ENCODE measurements at places on chromosomes 11 and 22.
A peak's percentile ranks its signal among the peaks of the same experiment; 100 is the strongest.

GRCh38 chr11:26730414-26731083 is 8.7 kb upstream of the SLC5A12 start:
- no peak for DNase-seq

DNA sequence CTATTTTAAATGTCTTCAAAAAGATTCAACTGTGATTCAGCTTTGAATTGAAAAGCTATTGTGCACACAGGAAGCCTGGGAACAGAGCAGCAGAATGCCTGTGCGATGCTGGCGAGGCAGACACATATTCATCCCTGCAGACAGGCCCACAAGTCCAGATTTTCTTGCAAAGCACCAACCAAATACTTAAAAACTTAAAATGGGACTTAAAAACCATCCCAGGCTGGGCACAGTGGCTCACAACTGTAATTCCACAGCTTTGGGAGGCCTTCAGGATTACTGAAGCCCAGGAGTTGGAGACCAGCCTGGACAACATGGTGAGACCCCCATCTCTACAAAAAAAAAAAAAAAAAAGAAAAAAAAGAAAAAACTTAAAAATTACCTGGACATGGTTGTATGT is 122.6 kb upstream of the SERPIND1 start:
- no peak for DNase-seq

DNA sequence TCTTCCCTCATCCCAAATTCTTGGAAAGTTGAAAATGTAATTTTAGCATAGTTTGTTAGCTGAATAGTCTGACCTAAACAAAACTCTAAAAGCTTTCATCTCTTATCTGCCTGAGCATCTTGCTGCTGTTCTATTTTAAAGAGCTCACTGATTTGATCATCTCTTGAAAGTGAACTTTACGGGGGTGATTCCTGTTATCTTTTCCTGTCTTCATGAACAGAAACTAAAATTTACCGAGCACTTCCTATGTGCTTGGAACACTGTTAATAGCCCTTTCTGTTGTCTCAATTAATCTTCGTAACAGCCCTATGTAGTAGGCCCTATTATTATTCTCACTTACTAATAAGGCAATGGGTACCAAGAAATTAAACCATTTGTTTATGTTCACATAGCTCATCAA is 12.3 kb downstream of the AMOTL1 start:
- no peak for DNase-seq

GRCh38 chr11:73155102-73155501 is 13.0 kb upstream of the FCHSD2 start:
- no peak for DNase-seq

- DNase-seq = no peak
These were observed 107.1 kb upstream of the DDI1 start for GRCh38 chr11:103929170-103929903.

DNA sequence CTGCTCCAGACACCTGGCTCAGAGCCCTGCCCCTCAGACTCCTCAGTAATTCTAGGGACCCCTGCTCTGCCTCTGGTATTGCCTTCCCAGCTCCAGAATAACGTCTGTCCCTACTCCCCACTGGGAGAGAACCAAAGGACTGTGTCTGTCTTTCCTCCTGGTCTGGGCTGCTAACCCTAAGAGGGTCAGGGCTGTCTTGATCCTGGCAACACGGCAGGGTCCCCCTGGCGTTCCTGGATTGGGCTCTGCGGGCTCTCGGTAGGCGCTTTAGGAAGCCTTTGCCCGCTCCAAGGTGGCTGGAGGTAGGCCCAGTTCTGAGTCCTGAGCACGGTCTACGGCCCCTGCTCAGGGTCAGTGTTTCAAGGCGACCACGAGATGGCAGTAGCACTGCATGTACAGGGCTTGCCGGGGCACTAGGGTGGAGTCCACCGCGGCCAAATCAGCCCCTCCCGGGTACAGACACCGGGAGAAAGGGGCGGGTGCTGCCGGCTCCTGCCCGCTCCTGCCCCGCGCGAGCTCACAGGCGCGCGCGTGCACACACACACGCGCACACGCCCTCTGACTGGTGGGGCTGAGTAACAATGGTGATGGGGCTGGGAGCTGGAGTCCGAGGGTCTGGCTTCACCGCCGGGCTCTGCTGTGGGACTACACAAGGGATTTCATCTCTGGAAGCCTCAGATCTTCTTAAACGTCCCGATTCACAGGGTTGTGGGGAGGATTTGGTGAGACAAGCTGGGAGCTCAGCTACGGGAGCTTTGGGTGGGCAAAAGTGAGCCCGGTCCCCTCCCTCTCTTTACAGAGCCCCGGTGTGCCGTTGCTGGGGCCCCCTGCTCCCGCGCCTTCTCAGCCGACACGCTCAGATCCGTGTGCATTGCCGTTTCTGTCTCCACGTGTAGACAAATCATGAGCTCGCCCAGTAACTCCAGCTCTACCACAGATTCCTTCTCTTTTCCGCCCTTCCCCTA is 30.1 kb upstream of the HMOX1 start:
- peak; percentile 80 for DNase-seq

DNA sequence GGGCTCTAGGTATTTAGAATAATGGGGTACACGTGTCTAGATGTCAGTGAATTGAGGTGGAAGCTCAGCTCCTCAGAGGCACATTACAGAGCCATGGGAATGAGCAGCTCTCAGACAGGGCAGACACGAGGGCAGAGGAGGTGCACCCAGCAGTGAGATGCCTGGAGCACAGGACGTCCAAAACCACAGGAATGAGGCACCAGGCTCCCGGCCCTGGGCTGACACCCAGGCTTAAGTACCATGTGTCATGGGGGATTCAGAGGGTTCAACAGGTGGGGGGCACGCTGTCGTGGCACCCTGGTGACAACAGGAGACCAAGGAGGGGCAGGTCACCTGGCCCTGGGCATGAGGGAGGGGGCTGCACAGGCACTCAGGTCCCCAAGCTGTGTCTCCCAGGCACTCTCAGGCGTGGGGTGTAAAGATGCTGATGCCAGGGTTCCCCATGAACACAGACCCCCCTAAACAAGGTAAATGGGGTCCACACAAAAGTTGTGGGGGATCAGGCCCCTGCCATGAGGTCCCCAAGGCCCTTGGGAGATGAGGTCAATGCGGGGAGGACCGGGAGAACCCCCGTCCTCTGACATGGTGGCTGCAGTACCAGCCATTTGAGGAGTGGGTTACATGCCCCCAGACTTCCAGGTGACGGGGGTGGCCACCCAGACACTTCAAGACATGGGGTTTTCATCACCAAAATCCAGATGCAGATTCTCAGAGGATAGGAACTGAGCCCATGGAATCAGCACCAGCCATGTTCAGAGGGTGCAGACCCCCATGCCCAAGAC is 5.6 kb upstream of the SYT8 start:
- DNase-seq = no peak

Measured in inflammatory macrophage treated with lipopolysaccharide for 1 hour (primary cell).